GM19239 (cell line): ENCODE measurements at places on chromosomes 6 and 20.

DNA sequence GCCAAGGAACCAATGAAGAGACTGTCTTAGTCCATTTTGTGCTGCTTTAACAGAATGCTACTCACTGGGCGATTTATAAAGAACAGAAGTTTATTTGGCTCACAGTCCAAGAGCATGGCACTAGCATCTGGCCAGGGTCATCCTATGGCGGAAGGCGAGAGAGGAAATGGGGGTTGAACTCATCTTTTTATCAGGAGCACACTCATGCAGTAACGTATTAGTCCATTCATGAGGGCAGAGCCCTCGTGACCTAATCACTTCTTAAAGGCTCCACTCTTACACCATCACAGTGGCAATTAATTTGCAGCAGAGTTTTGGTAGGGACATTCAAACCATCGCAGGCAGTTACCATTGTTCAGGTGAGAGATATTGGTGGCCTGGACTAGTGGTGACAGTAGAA is 8.5 kb downstream of the ARFGEF2 start:
- DNase-seq = no peak

DNA sequence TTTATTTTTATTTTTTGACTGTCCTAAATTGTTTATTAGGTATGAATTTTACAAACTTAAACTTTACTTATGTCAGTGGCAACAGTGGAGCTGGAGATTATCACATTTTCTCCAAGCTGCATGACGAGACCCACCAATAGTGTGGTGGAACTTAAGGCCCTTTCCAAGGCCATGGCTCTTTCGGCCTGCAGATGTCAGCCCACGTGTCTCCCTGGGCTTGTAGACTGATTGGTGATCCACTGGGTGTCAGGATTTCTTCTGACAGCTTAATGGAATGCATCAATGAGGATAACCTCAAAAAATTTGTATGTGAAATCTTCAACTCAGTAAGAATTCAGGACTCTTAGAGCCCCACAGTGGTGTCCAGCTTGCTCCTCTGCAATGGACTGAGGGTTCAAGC is 32.3 kb upstream of the OVOL2 start:
- no peak for DNase-seq

GRCh38 chr6:107786709-107787588 is 37.2 kb downstream of the SCML4 start:
- no peak for DNase-seq

- DNase-seq = no peak
Observed at GRCh38 chr20:37867289-37868195, 35.4 kb upstream of the VSTM2L start.

- no peak for DNase-seq
Observed at GRCh38 chr6:34338811-34339210, 53.7 kb downstream of the NUDT3 start.
